ENCODE measurements at places on chromosomes 6 and 20.

DNA sequence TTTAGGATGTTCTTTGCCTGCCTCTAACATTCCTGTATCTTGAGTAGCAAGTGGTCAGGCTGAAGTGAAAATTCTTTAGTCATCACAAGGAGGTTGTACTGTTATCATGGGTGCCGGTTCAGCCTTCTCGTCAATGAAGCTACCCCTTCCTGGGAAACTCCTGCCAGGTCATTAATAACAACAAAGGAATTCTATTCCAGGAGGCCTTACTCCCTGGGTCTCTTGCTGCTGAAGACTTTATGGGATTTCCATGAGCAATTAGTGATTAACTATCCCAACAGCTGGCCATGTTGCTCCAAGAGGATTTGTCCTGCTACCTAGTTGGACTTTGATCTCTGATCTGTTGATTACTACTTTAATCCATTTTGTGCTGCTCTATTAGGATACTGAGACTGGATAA, 62.7 kb upstream of the ELOVL5 start:
- DNase-seq, result no peak

GRCh38 chr6:166490671-166491500, 95.6 kb downstream of the RAMACL start:
- no peak for DNase-seq

- DNase-seq, result no peak
These were observed 27.7 kb downstream of the PTPRA start for GRCh38 chr20:2900845-2901592.

GRCh38 chr6:5091210-5092069, 6.3 kb downstream of the PPP1R3G start:
- no peak for DNase-seq

DNA sequence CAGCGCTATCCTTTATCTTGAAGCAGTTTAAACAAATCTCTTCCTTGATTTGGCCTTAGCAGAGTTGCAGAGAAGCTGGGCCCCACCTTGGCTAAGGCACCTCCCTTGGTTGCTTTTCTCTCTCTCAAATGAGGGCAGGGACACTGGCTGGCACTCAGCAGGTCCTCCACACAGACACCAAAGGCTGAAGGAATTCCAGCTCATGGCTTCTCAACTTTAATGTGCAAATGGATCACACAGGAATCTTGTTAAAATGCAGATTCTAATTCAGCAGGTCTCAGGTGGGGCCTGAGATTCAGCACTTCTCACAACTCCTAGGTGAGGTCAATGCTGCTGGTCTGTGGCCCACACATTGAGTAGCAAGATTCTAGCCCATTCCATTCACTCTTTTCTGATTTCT, 25.7 kb downstream of the RIMS4 start:
- DNase-seq, result no peak

DNA sequence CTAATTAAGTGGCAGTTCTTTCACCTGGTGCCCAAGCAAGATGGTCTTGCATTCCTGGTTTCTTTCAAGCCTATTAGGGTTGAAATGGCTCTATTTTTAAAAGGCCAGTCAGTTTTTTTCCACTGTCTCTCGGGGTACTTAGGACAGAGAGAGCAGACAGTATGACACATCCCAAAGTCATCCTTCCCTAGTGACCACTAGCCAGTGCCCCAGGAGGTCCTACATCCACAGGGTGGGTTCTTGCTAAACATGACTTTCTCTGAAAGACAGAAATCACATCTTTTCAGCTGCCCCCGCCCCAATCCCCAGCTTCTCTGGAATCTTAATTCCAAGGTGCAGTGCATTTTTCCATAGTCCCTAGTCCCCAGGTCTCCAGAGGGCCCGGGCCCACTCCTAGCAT, 192.4 kb downstream of the SLC24A3 start:
- DNase-seq, result no peak

GRCh38 chr6:121183742-121184141, 150.5 kb downstream of the TBC1D32 start:
- no peak for DNase-seq

- no peak for DNase-seq
These were observed 31.2 kb upstream of the POPDC3 start for GRCh38 chr6:105210932-105211531.

GRCh38 chr6:13461805-13462204, 25.6 kb downstream of the GFOD1 start:
- DNase-seq, result no peak

- DNase-seq, result no peak
These were observed 9.1 kb downstream of the PKIB start for GRCh38 chr6:122619309-122619708.

DNA sequence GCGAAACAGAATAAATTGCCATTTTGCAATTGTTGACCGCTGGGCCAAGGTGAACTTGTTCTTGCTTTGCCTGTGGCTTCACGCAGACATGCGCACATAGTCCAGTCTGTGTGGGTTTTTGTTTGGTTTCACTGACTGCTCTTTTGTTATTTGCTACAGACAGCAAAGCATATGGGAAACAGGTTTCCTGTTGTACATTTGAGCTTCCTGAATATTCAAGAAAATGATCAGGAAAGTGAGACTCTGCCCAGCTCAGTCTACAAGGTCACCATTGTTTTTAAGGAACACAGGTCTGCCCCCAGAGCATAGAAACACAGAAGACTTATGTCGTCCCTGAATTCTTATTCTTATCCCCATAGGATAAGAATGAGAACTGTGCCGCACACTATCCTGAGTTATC, 55.6 kb downstream of the SASH1 start:
- no peak for DNase-seq

DNA sequence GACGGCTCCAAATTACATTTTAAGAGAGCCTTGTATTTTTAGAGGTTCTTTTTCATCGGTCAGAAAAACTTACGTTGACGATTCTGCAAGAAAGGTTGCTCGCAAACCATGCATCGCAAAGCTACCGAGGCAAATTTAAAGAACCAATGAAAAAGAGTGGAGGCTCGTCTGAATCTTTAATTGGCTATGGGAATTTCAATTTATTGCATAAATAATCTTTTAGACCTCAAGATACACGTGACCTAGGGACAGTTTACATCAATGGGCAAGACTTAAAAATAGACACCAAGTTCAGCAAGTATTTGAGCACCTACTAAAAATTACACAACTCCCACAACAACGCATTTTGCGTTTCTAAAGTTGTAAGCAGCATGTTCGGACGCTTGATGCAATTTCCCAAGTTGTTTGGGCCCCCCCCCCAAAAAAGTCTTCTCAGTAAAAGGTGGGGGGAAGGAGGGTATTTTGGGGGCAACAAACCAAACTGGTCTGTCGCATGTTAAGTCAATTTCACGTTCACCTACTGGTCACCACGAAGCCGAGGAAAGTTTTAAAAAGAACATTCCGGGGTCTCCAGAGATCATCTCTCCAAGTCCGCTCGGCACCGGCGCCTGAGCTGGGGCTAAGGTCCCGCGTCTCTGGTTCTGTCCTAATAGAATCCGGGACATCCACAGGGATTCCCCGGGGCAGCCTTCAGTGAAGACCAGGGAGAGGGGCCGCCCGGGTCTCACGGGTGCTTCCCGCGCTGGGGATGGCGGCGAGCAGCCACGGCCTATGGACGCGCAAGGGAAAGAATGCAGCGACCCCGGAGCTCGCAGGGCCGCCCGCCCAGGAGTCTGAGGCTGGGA, 851 bp downstream of the SNX5 start:
- no peak for DNase-seq

DNA sequence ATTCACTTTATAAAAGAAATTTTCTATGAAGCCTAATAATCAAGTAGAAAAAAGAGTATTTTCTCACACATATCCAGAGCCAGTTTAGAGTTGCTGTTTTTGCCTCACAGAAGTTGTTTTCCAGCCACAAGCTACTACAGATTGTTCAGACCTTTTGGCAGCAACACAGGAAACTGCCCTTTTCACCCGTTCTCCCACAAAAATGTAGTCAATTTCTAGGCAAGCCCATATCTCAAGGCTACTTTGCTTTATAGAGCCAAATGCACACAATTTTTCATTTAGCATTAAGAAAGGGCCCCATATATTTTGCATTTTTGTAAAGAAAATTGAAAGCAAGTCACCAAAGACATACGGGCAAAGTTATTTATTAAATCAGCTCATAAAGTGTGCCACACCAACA, 49.5 kb downstream of the EPB41L2 start:
- DNase-seq, result no peak

DNA sequence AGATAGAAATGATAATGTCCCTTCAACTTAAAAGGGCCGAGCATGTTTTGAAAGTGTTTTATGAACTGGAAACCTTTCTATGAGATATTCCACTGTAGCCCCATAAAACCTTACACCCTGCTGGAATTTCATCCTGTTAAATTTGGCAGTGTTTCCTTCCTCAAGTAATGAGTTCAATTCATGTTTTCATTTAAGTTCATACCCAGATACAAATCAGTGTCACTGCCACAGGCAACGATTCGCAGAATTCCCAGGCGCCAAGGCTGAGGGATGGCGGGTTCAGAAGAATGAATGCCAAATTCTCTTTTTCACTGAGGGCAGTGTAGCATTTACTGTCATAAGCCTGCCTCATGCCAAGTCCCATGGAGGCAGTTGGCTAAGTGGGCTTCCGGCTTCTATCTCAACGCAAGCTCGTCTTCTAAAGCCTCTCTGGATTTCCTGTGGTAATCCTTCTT, 511.8 kb upstream of the ID4 start:
- no peak for DNase-seq

- no peak for DNase-seq
These were observed 1.6 kb downstream of the OLIG3 start for GRCh38 chr6:137492289-137493217.

DNA sequence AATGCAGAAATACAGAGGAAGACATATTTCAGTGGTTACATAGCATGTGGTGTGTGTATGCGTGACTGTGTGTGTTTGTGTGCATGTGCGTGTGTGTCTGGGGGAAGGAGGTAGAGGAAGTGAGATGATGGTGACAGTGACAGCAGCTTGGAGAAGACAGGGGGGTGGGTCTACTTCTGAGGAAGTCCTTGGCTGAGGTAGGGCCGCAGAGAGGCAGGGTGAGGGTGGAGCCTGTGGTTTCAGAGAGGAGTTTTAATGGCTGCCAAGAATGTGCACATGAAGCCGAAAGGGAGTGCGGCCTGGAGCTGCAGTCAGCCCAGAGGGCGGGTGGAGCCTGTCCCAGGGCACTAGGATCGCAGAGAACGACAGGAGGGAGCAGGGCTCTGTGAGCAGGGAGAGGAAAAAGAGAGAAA, 22.7 kb upstream of the RNF24 start:
- peak; percentile 82 for DNase-seq

DNA sequence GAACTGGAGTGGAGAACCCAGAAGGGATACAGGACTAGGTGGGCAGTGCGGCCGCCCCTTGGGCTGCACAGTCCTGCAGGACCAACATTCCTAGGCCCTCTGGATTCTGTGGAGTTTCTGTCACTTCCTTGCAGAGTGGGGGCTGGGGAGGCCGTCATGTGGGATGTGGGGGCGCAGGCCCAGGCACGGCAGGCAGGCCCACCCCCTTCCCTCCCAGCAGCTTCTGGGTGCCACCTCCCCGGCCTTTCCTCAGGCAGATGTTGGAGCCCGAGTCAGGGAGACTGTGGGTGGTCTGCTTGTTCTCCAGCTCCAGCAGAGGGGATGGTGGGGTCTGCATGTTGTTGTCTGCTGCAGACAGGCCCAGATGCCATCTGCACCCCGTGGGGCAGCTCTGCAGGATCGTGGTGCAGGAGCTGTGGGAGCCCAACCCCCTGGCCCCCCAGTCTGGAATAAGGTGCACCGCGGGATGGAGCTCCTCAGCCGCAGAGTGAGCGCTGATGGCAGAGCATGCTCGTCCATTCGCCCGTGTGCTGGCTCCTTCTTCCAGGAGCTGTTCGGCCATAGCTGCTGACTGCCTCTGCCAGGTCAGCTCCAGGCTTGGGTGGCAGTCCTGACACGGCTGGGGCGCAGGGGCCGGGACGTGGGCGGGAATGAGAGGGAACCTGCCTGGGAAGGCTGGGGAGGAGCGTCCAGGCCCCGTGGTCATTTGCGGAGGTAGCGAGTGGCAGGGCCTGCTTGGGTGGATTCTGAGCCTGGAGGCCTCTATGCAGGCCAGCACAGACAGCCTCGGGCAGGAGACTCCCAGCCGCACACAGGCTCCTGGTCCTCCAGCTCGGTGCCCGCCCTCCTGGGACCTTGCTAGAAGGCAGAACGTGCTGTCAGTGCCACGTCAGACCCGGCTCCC, 18.1 kb downstream of the SLC17A9 start:
- no peak for DNase-seq

DNA sequence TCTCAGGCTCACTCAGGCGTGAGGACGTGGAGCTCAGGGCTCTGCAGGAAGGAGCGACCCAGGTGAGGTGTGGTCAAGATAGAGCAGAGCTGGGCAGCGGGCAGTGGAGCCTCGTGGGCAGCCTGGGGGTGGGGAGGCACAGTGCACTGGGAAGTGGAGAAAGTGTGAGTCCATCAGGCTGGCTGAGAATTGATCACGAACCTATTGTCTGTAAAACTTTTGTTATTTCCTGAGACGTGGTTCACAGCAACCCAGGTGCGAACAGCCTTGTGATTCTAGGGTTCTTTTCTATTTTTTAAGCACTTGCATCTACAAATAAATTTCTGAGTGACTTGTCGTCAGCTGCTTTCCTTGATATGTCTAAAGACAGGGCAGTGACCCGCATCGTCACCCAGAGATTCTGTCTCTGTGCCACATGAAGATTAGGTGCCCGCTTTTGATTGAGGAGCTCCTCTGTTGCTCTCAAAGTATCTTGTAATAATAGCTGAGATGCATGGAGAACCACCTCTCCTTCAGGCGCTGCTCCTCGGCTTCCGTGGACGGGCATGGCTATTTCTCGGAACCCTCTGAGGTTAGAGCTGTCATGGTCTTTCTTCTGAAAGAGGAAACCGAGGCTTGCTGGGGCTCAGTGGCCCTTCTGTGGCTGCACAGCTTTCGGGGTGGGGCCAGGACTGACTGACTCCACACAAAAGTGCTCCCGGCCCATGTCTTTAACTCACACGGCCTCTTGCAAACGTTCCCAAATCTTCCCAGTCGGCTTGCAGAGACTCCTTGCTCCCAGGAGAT, 662 bp upstream of the CCR6 start:
- DNase-seq, result no peak

- no peak for DNase-seq
These were observed 253.0 kb downstream of the NKAIN2 start for GRCh38 chr6:124056407-124057334.

DNA sequence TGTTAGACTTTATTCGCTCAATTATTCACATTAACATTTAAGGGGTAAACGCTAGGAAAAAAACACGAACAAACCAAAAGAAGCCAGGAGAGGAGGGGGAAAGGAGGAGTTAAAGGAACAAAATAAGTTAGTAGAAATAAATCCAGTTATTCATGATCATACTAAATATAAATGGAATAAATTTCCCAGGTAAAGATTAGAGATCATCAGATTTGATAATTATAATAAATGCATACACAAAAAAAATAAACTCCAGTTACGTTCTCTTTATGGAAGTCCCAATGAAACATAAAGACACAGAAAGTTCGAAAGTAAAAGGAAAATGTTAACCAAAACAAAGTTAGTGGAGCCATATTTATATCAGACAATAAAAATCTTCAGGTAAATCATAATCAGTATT, 568.7 kb upstream of the NOX3 start:
- DNase-seq, result no peak

Data from CD4-positive, alpha-beta memory T cell (primary cell).